Daoy (cell line): ENCODE measurements at places on chromosomes 12 and 14. TPM values are rescaled to one million over a fixed set of nuclear protein-coding genes. Genes with fewer than 3 reads are reported as not detected.

GRCh38 chr12:82833481-82833880 lies 146.8 kb downstream of the TMTC2 start:
- DNase-seq = no peak

DNA sequence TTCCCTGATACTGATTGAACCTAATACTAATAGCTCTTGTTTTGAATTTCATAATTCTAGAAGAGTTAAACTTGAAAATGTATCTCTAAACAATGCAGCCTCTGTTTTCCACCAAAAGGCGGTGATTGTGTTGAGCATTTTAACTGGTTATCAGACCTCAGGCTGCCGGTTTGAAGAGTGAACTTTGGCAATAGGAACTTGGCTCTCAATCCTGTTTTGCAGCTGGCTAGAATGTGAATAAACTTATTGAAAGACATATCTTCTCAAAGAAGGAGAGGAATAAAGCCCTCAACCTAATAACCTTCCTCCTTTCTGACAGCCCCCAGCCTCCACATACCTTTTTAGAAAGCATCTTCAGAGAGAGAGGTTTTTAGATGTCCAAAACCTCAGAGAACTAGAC lies 105.4 kb downstream of the SRGAP1 start:
- DNase-seq = no peak

DNA sequence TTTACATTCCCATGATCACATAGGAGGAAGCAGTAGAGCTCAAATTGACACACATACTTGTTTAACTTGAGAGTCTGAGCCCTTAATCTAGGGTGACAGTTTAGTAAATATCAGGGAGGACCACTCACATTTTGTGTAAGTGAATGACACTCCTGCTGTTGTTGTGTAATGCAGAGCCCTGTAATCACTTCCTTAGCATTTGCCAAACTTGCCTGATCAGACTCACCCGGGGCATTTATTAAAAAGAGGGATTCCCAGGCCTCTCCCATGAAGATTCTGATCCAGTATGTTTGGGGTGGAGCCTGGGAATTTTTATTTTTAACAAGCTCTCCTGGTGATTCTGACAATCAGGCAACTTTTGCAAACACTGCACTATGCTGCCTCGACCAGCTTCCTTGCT lies 119.6 kb downstream of the NUAK1 start:
- no peak for DNase-seq

- no peak for DNase-seq
Measured at GRCh38 chr12:117011988-117012805, 87.0 kb downstream of the TESC start.

GRCh38 chr12:46917821-46918220 lies 92.0 kb upstream of the SLC38A4 start:
- DNase-seq = no peak

GRCh38 chr12:57166971-57167371 lies 19.6 kb upstream of the LRP1-AS start:
- peak; percentile 91 for DNase-seq

GRCh38 chr12:9650151-9650576 lies 19.3 kb upstream of the CLEC2D start:
- no peak for DNase-seq

DNA sequence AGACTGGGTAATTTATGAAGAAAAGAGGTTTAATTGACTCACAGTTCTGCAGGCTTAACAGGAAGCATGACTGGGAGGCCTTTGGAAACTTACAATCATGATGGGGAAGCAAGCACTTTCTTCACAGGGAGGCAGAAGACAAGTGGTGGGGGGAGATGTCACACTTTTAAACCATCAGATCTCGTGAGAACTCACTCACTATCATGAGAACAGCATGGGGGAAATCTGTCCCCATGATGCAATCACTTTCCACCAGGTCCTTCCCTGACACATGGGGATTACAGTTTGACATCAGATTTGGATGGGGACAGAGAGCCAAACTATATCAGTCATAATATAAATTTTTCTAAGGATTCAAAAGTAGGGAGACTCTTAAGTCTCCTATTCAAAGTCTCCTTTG lies 46.0 kb downstream of the SPIC start:
- no peak for DNase-seq

DNA sequence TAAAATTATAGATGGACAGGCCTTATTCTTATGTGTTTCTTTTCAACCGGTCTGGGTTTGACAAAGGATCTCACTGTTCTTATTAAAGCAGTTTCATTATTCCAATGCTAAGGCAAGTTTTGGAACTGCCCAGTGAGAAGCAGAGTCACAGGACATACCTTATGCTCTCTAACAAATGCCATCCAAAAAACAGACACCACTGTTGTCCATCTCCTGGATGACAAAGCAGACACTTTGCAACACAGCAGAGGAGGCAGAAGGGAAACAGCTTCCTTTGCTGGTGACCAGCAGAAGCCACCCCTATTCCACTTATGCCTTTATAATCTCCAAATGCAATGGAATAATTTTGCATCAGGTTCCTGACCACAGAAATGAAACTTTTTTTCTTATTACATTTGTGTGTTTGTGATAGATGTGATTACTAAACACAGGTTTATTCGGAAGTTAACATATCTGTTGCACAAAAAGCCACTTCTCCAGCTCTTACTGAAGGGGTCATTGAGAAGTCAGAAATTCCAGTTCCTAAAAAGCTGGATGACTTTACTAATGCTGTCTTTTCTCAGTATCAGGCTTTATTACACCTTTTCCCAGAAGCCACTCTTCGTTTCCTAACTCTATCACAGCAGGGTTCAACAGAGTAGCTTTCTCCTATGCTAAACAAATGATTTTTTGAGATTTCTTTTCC lies 115.6 kb downstream of the BTG1 start:
- DNase-seq = no peak

- DNase-seq = peak; percentile 76
Measured at GRCh38 chr12:129887101-129887500, 16.7 kb downstream of the TMEM132D start.

- no peak for DNase-seq
Measured at GRCh38 chr14:55297611-55298499, 26.6 kb downstream of the FBXO34 start.

DNA sequence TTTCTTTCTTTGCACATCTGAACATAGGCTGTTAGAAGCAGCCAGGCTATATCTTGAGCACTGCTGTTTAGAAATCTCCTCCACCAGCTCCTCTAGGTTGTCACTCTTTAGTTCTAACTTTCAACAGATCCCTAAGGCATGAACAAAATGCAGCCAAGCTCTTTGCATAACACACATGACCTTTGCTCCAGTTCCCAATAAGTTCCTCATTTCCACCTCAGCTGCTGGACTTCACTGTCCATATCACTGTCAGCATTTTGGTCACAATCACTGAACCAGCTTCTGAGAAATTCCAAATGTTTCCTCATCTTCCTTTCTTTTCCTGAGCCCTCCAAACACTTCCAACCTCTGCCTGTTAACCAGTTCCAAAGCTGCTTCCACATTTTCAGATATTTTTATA lies 27.6 kb upstream of the C14orf132 start:
- DNase-seq = no peak

- no peak for DNase-seq
Measured at GRCh38 chr12:121196902-121197301, 13.0 kb upstream of the P2RX4 start.

- no peak for DNase-seq
Measured at GRCh38 chr12:23282701-23283100, 657.7 kb downstream of the ETNK1 start.

MYO1H gene
- total RNA-seq = not detected in 2 replicates

P2RX2 gene
- not detected in 2 replicates for total RNA-seq
